Stimulated activated naive CD8-positive, alpha-beta T cell treated with anti-CD3 and anti-CD28 coated beads, Interleukin-15, amount 100 ng/mL, for 72 hours (primary cell): ENCODE measurements at places on chromosomes 2 and 18.

DNA sequence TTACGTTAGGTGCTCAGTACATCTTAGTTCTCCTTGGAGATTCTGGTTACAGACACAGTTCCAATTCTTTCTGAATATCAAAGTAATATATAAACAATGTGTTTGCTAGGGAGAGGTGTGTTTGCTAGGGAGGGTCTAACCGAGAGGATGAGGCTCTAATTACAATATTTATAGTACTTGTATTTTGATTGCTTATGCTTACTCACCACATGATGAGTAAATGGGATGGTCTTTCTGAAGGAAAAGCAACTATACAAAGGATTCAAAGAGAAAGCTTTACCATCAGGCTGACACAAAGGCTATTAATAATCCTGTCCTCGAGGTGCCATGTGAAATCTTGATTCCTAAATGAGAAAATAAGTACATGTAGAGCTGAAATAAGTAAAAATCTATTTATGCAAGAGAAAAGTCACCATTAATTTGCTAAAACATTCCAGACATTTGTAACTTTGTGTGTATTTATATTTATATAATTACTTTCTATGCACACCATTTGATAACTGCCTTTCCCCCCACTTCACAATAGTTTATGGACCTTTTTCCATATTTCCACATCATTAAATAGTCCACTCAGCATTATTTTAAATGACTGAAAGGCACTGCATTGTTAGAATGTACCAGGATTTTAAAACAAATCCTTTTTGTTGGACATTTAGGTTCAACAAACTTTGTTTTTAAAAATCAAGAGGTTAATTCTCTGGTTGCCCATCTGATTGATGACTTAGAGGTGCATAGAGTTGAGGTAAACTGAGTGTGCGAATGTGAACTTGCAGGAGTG lies 94.5 kb upstream of the FN1 start:
- DNase-seq = no peak

DNA sequence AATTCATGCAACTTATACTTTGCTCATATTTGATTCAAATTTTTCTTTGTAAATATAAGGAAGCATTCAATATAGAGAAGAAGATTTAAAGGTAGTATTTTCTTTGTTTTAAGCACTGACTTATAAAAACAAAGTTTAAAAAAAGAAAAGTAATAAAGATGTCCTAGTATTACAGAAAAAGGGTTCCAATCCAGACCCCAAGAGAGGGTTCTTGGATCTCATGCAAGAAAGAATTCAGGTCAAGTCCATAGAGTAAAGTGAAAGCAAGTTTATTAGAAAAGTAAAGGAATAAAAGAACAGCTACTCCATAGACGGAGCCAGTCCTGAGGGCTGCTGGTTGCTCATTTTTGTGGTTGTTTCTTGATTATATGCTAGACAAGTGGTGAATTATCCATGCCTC lies 267.9 kb downstream of the CTNNA2 start:
- DNase-seq = no peak

DNA sequence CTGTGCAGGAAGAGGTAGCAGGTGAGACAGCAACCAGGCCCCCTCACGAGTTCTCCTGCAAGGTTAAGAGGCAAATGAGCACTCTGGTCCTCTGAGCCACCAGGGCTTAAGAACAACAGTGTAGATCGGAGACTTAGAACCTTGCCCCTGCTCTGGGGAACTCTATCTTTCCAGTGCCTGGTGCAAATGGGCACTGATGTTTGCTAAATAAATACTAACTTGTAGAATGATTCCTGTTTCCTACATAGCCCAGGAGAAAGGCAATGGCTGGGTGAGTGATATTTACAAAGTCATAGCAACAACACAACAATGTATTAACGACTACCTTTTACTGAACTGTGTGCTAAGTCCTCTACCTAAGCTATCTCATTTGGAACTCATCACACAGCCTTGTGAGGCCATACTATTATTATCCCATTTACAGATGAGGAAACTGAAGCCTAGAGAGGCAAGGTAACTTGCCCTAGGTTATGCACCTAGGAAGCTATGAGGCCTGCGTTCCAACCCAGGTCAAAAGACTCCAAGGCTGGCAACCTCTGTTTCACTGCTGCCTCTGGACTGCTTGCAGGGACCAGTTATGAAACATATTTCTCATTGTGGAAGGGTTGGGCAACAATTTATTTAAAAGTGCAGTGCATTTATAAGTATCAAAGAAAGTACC lies 4.3 kb downstream of the ATP8B1 start:
- no peak for DNase-seq

DNA sequence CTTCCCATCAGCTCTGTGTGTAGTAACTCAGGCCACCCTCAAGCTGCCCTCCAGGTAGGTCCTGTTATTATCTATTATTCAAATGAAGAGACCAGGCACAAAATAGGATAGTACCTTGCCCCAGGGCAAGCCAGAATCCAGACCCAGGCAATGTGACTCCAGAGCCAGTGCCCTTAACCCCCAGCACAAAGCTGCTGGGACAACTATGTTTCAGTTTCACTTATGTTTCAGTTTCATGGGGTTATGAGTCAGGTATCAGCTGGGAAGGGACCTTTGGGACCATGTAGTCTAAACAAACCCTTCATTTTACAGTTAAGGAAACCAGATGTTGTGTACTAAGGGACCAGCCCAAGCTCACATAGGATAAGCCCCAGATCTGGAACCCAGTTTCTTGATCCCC lies 10.0 kb downstream of the HK2 start:
- DNase-seq = peak; percentile 50

GRCh38 chr18:76376225-76376624 lies 118.8 kb downstream of the ZNF516 start:
- no peak for DNase-seq
